ENCODE measurements at places on chromosomes 1 and 21.

GRCh38 chr1:94909486-94909885, 17.4 kb downstream of the CNN3 start:
- DNase-seq, result no peak
- no peak overlapping the region for H3K4me3 ChIP-seq
- H3K27me3 ChIP-seq, result no peaks in the 10 kb centered on the region

DNA sequence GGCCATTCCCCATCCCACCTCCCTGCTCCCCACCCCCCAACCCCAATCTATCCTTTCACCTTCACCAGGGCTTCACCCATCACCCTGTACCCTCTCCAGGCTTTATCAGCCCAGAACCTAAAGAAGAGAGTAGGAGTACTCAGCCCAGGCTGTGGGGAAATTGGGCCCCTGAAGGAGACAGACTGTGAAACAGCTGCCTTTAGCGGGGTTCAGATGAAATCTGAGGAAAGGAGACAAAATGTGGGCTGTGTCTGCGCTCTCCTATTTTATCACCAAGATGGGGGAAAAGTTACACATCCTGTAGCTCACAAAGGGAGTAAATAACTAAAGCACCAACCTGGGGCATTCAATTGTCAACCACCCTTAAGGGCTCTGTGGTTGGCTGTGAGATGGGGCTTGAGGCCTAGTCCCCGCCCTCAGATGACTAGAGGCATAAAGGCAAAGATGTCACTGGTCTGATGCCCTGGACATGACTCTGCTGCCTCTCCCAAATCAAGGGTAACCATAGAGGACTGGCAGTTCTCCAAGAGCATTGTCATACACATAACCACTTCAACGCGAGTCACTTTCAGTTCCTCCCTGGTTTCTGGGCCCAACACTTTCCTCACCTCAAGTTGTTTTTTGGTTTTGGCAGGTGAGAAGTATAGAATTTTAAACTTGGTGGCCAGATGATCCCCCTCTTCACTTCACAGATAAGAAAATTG, 30.0 kb downstream of the SLC27A3 start:
- DNase-seq, result peak; percentile 57
- H3K27me3 ChIP-seq, result no peaks in the 10 kb centered on the region
- peaks cover 24% of the 10 kb centered on the region for H3K36me3 ChIP-seq

- no peak overlapping the region for H3K27ac ChIP-seq
- H3K27me3 ChIP-seq, result no peaks in the 10 kb centered on the region
- H3K4me3 ChIP-seq, result no peak overlapping the region
- no peaks in the 10 kb centered on the region for H3K36me3 ChIP-seq
Measured at GRCh38 chr1:179143322-179143721, 61.5 kb downstream of the TOR3A start.

DNA sequence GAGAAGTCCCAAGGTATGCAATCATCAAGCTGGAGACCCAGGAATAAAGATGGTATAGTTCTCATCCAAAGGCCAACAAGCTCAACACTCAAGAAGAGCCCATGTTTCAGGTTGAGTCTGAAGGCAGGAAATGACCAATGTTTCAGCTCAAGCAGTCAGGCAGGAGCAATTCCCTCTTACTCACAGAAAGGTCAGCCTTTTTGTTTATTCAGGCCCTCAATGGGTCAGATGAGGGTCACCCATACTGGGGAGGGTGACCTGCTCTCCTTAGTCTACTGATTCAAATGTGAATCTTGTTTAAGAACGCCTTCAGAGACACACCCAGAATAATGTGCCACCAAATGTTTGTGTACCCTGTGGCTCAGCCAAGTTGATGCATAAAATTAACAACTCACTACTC, 262.4 kb downstream of the USP25 start:
- H3K27ac ChIP-seq, result no peak overlapping the region
- no peaks in the 10 kb centered on the region for H3K4me1 ChIP-seq
- H3K27me3 ChIP-seq, result no peaks in the 10 kb centered on the region
- H3K4me3 ChIP-seq, result no peak overlapping the region
- DNase-seq, result no peak

- H3K4me3 ChIP-seq, result no peak within 1 kb of the TSS
- H3K4me1 ChIP-seq, result no peaks in the 10 kb centered on the region
- no peak for DNase-seq
Measured at GRCh38 chr1:54017979-54018378, at the start of gene LDLRAD1. TSS of gene LDLRAD1 (minus strand) at chr1:54018186. CDS start at chr1:54018112, 74 bp downstream.

- peaks cover 35% of the 10 kb centered on the region for H3K36me3 ChIP-seq
- no peaks in the 10 kb centered on the region for H3K27me3 ChIP-seq
- no peak for DNase-seq
- H3K4me3 ChIP-seq, result no peak overlapping the region
- peaks cover 45% of the 10 kb centered on the region for H3K4me1 ChIP-seq
- no peak overlapping the region for H3K27ac ChIP-seq
Measured at GRCh38 chr1:204456826-204457442, 37.7 kb downstream of the PIK3C2B start.

- no peak overlapping the region for H3K27ac ChIP-seq
- no peaks in the 10 kb centered on the region for H3K4me1 ChIP-seq
- no peak overlapping the region for H3K4me3 ChIP-seq
- no peaks in the 10 kb centered on the region for H3K36me3 ChIP-seq
- DNase-seq, result no peak
Measured at GRCh38 chr1:177092001-177092400, 72.5 kb downstream of the ASTN1 start.

DNA sequence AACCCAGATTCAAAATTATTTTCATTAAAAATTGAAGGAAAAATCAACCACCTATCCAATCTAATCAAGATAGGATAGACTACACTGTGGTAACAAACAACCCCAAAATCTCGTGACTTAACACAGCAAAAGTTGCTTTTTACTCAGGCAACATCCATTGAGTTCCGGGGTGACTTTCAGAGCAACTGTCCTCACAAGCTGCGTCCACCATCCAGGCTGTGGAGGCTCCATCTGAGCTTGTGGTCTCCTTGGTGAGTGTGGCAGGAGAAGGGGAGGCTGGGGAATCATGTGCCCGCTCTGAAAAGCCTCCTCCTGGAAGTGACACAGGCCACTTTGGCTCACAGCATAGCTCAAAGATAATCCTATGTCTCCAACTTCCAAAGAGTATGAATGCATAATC, 52.4 kb downstream of the CD2 start:
- DNase-seq, result no peak
- H3K4me1 ChIP-seq, result peaks cover 39% of the 10 kb centered on the region
- H3K27ac ChIP-seq, result peak overlapping the region; percentile 76
- H3K36me3 ChIP-seq, result no peaks in the 10 kb centered on the region
- no peaks in the 10 kb centered on the region for H3K27me3 ChIP-seq

DNA sequence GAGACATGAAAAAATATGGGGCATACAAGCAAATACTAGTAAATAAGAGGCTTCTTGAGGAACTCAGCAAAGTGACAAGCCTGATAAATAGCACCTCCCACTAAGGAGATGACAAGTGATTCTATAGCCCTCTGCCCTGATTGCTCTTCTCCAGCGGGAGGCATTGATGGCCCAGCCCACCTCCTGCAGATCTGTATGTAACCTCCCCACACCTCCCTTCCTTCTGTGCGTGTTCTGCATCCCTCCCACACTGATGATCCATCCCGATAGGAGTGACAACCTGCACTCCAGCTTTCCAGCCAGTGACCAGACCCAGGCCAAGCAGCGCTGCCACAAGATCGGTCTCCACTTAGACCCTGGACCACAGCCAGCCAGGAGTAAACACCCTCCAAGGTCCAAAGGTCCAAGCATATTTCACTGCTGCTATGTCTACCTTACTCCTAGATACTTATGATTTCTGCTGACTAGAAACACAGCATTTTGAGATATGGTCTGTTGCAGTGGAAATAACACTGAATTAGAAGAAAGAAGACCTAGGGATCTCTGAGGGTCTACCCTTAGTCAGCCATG, 176.1 kb downstream of the BRINP2 start:
- H3K4me1 ChIP-seq, result no peaks in the 10 kb centered on the region
- H3K27ac ChIP-seq, result no peak overlapping the region
- H3K36me3 ChIP-seq, result no peaks in the 10 kb centered on the region
- no peak overlapping the region for H3K4me3 ChIP-seq

DNA sequence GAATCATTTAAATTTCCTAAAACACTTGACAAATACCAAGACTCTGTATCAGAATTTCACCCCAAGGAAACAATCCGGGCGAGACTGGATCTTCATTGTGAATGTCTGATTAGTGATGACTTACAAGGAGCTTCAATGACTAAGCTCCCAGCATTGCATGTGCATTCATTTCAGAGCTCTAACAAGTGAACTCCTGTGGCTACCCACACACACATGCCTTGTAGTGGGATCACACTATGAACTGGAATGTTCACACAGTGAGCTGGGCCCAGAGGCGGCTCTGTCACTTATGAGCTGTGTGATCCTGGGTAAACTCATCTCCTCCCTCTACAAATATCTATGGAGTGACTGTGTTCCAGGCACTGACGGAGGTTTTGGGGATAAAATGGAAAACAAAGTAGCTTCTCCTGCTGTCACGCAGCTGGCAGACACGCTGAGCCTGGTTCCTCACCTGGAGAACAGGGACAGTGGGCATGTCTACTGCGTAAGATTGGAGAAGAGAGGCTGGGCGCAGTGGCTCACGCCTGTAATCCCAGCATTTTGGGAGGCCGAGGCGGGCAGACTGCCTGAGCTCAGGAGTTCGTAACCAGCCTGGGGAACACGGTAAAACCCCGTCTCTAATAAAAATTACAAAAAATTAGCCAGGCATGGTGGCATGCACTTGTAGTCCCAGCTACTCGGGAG, 56.9 kb downstream of the CLSTN1 start:
- H3K27me3 ChIP-seq, result no peaks in the 10 kb centered on the region
- H3K4me1 ChIP-seq, result no peaks in the 10 kb centered on the region
- no peak overlapping the region for H3K4me3 ChIP-seq

DNA sequence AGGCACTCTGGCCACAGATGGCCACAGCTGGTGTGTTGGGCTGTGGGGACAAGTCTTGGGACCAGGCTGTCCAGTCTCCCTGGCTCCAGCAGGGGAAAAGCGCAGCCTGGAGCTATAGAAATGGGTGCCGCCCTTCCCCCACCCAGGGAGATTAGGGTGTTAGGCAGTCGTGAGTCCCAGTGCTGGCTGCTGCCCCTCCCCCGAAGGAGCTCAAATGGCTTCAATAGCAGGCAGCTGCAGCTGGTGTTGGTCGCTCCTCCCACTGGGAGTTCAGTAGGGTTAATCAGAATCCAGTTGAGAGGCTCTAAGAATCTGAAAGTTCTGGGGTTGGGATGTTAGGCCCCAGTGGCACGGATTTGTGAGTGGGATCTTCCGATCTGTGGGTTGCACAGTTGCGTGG, 595.6 kb upstream of the PKN2 start:
- H3K4me1 ChIP-seq, result no peaks in the 10 kb centered on the region
- H3K27ac ChIP-seq, result no peak overlapping the region
- no peak for DNase-seq
- H3K27me3 ChIP-seq, result no peaks in the 10 kb centered on the region
- H3K4me3 ChIP-seq, result no peak overlapping the region

DNA sequence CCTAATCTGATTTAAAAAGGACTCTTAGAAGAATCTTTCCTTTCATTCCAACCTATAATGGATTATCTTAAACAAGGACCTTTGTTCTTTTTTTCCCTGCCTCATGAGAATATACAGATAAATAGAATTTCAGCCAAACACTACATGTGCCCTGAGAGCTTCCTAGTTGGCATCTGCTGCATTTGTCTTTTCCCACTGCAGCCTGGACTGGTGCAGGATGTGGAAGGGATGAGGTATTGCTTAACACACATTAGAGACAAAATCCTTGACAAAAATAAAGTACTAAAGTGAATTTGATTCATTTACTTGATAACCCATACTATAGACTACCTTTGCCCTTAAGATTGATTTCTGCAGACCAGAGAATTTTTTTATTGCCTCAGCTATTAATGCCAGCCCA, 59.5 kb downstream of the PALMD start:
- DNase-seq, result no peak
- H3K36me3 ChIP-seq, result no peaks in the 10 kb centered on the region
- peaks cover 6% of the 10 kb centered on the region for H3K4me1 ChIP-seq
- H3K27me3 ChIP-seq, result no peaks in the 10 kb centered on the region
- H3K27ac ChIP-seq, result no peak overlapping the region

DNA sequence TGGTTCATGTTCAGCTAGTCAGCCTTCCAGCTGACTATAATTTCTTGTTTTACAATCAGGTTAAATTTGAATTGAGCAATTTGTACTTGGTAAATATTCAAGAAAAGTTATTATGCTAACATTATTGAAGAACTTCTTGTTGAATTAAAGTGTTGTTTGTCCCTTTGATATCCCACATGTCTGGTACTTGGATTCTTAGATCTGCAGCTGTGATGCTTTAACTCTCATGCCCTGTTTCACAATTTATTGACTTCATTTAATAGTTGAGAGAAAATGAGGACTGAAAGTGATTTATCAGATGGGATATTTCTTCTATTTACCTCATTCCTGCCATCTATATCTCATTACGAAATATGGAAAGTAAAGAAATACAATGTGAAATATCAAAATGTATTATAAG, 92.8 kb downstream of the FASLG start:
- H3K36me3 ChIP-seq, result no peaks in the 10 kb centered on the region
- no peaks in the 10 kb centered on the region for H3K27me3 ChIP-seq
- no peak for DNase-seq
- H3K27ac ChIP-seq, result no peak overlapping the region
- H3K4me1 ChIP-seq, result peaks cover 5% of the 10 kb centered on the region
- no peak overlapping the region for H3K4me3 ChIP-seq

GRCh38 chr21:17003258-17003615, 509.6 kb upstream of the CXADR start:
- no peaks in the 10 kb centered on the region for H3K36me3 ChIP-seq
- H3K27me3 ChIP-seq, result no peaks in the 10 kb centered on the region
- H3K27ac ChIP-seq, result no peak overlapping the region
- no peaks in the 10 kb centered on the region for H3K4me1 ChIP-seq

DNA sequence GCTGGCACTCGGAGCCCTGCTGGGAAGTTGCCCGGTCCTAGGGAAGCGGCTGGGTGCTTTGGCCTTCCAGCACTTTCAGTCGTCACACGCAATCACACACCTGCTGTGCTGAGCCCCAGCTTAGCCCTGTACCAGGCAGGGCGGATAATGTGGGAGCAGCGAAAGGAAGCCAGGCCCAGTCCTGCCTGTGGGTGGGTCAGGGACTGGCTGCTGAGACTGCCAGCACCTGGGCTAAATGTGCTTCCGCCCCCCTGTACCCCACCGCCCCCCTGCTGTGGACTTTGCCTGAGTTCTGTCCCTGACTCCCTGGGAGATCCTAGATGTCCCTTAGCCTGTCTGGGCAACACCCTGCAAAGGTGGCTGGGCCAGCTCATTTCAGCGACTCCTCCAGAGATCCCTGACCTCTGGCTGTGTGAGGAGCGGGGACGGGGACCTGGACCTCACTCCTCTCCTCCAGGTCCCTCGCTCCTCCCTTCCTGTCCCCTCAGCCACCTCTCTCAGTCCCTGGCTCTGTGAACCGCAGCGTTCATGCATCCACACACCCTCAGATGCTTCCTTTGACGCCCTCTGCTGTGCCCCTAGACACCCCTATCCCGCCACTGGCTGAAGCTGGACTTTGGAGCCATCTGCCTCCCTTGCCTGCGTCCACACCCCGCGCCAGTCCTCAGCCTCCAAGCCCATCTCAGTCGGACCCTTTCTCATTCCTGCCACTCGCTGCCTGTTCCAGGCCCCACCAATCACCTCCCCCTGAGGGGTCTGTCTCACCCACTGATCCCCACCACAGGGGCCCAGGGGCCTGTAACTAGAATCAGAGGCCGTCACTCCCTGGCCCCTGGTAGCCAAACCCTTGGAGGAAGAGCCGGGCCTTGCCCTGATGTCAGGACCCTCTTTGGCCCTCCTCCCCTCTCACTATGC, 1.4 kb downstream of the MMEL1 start:
- peaks cover 8% of the 10 kb centered on the region for H3K4me1 ChIP-seq
- no peak for DNase-seq
- peaks cover 25% of the 10 kb centered on the region for H3K27me3 ChIP-seq
- H3K4me3 ChIP-seq, result no peak overlapping the region
- no peaks in the 10 kb centered on the region for H3K36me3 ChIP-seq

GRCh38 chr1:172244865-172245264, 175.6 kb upstream of the C1orf105 start:
- no peak overlapping the region for H3K4me3 ChIP-seq
- H3K27me3 ChIP-seq, result no peaks in the 10 kb centered on the region
- no peaks in the 10 kb centered on the region for H3K36me3 ChIP-seq
- H3K27ac ChIP-seq, result no peak overlapping the region
- no peak for DNase-seq
